Fibroblast of skin of left biceps (primary cell): ENCODE measurements at places on chromosomes 7 and 10.

- DNase-seq, result no peak
Measured at GRCh38 chr7:16975712-16976111, 93.9 kb upstream of the AGR3 start.

DNA sequence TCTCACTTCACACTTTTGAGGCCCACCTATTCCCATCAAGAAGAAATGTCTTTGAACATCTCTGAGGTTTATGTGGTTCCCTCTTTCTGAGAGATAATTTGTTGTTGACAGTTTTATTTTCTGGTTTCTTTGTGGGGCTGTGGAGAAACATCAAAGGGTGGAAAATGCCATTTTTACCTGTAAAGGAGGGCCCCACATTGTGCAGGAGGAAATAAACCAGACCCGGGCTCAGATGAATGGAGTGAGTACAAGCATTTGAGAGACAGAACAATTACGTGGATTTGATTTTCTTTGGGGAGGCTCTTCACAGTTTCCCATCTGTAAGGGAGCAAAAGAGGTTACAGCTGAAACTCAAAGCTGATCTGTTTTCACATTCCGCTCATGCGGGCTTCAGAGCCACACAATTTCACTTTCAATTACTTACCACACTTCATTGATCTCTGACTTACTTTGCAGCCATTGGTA lies 29.8 kb downstream of the ITPRIP start:
- DNase-seq, result no peak

GRCh38 chr7:107064255-107064654 lies 19.8 kb downstream of the PRKAR2B start:
- DNase-seq, result no peak

GRCh38 chr7:29197916-29198315 lies 3.3 kb downstream of the CHN2 start:
- no peak for DNase-seq

- DNase-seq, result no peak
Measured at GRCh38 chr7:28922624-28923331, 35.4 kb downstream of the TRIL start.

DNA sequence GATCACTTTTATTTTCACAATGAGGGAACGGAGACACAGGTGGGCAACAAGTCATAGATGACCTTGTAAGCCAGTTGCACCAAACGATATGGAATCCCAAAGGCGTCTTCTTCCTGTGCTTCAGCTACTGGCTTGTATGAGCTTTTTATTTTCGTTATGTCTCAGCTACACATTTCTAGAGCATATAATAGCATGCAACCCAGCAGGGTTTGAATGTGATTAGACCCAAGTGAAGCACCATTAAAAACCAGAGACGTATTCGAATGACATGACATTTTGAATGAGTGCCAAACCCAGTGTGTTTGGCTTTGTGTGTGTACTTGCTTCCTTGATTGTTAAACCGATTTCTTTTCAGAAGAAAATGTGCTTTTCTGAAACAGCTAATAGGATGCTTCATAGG lies 963.2 kb upstream of the CELF2 start:
- no peak for DNase-seq

- DNase-seq, result no peak
Measured at GRCh38 chr10:11395581-11396310, 215.7 kb downstream of the USP6NL start.

GRCh38 chr10:130018265-130018664 lies 54.2 kb upstream of the EBF3 start:
- no peak for DNase-seq

DNA sequence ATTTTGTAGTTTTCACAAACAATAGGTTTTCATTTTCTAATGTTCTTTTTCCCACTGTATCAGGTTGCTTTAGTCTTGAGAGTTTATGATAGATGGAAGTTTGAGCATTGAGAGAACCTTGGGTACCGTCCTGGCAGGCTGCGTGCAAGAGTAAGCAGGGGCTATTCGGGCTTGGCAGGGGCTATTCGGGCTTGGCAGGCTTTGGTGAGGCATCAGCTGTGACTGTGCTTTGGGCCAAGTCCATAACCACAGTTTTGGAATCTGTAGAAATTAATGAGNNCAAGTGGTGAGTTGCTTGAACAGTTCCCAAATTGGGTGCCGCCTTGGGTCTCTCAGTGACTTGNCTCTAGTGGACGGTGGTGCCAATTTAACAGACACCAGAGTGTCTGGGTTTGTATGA lies 424.6 kb downstream of the PAXIP1 start:
- no peak for DNase-seq

- DNase-seq, result peak; percentile 42
Measured at GRCh38 chr7:95095966-95096540, 188.7 kb downstream of the PPP1R9A start.

GRCh38 chr7:22194658-22195273 lies 162.2 kb downstream of the RAPGEF5 start:
- DNase-seq, result no peak

DNA sequence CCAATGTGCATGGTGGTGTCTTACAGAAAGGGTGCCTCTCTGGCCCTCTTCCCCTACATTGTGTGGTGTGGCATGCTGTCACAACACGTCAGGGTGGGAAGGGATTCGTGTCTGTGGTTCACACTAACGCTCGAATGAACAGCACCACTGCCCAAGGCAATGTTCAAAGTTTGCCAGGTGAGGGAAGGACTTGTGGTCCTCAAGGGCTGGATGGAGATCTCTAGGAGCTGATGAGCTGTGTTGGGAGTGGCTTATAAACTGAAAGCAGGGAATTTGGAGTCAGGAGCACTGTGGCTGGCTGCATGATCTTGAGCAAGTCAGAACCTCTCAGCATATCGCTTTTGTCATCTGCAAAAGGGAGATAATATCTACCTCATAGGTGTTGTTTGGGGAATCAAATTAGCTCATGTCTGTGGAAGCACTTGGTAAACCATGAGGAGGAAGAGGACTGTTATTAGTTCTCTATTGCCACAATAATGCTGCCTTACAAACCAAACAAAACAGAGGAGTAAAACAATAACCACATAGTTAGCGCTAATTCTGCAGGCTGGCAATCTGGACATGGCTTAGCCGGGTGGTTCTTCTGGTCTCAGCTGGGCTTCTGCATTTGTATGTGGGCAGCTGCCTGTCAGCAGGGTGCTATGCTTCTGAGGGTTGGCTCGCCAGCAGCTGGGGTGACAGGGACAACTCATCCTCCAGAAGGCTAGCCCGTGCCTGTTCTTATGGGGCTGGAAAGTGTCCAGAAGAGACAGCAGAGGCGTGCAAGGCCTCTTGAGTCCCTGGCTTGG lies 22.9 kb upstream of the C10orf105 start:
- DNase-seq, result no peak

DNA sequence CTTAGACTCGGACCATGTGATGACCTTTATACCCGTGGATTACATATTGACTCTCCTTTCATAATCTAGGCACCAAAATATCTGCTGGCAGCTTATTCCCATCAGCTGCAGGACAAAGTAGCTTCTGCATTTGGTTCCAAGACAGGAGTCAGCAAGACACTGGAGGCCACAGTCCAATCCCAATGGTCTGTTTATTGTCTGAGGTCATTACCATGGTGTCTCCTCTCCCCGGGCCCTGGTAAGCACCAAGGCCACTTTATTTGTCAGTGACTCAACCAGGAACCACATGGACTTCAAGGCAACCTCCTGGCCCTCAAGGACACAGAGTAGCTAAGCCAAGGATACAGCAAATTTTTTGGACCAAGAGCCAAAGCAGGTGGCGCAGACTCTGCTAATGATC lies 36.1 kb downstream of the KCNMA1 start:
- no peak for DNase-seq

GRCh38 chr10:71964098-71964742 lies at the start of gene CHST3:
Gene CHST3, plus strand, starts transcription at chr10:71964395. Its CDS starts 41,448 bp downstream, at chr10:72005843.
- no peak for DNase-seq

DNA sequence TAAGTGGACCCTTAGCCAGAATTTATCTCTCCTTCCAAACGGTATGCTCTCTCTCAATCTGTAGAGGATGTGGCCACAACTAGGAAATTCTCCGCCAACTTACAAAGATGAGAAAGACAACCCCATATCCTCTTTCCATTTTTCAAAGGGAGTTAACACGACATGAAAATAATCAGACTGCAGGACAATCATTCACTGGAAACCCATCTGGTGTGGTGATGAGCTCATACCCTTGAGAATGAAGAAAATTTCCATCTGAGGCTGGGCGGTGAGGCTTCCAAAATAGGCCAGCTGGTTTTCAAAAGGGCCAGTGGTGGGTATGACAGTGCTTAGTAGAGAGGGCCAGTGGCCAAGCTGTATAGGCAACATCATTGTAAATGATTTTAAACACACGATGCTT lies 369.6 kb downstream of the FRMD4A start:
- peak; percentile 92 for DNase-seq

GRCh38 chr7:102891693-102892261 lies 21.0 kb upstream of the LRRC17 start:
- peak; percentile 55 for DNase-seq

DNA sequence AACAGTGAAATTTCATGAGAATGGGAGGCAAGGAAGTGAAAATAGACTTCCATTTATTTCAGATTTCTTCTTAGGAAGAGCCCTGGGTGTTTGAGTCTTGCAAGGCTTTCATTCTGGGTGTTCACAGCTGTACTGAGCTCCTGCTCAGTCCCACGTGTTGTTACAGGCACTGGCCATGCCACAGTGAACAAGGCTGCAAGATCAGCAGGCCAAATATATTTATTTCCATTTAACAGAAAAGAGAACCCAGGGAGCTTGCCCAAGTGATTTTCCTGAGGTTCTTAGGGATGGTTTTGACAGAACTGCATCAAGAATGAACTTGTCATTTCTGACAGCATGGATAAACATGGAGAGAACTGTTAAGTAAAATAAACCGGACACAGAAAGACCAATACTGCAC lies 54.5 kb upstream of the CD36 start:
- no peak for DNase-seq

GRCh38 chr7:116224492-116225098 lies 14.3 kb downstream of the TES start:
- no peak for DNase-seq

- DNase-seq, result no peak
Measured at GRCh38 chr7:73879977-73880681, 19.2 kb downstream of the TMEM270 start.

DNA sequence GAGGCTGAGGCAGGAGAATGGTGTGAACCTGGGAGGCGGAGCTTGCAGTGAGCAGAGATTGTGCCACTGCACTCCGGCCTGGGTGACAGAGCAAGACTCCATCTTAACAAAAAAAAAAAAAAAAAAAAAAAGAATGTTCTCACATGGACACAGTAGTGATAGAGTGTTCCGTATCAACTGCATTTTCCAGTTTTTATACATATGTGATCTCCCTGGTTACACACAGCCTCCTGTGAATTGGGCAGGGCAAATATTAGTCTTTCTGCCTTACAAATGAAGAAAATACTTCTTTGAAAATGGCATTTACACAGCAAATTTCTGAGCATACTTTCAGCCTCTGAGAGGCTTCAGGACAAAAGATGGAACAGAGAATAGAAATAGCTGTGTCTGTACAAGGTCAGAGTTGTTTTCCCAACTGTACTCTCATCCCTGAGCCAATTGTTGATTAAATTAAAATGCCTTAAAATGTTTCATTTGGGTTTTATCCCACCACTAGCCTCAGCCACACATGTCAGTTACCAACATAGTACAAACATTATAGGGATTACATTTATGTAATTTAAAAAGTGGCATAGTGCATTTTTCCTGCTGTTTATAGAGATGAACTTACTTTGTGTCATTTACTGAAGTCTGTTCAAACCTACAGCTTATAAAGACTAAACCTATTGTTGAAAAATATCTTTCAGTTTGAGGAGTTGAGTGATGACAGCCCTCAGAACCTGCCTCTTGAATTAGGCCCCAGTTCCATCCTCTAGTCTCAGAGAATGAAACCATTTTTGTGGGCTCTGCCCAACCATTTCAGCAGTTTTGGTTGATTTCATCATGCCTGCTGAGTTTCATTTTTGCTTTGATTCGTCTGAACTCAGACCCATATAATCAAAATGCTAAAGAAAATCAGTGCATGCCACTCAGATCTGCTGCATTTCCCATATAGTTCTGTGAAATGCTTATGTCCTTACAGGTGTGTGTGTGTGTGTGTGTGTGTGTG lies 609.4 kb upstream of the C7orf33 start:
- no peak for DNase-seq

DNA sequence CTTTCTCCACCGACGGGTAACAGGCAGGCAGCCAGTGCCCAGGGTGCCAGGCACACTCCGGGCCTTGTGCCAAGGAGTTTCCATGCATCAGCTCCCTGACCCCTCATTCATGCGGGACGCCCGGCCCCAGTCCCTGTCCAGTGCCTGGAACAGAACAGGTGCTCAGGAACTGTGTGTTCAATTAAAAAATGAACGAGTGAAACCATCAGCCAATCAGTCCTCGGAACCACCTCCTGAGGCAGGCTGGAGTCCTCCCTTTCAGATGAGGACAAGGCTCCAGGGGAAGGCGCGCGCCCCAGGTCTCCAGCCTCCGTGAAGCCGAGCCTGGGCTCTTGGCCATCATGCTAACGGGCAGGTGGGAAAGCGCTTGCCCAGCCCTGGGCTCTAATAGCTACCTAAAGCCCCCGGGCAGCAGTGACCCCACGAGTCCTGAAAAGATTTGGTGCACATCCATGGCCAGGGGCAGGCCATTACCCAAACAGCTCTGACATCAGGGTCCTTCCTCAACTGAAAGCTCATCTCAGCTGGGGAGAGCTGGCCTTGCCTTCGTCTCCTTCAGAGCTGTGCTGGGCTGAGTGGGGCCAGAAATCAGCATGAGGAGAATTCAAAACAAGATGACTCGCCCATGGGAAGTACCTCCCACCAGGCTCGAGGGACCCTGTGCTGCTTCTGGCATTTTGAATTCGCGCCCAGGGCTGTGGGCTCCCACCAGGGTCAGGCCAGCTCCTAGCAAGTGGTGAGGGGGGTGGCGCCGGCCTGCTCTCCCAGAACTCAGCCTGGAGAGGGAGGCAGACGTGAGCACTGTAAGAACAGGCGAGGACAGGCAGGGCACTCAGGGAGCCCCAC lies 200.5 kb downstream of the MAD1L1 start:
- DNase-seq, result no peak

- DNase-seq, result peak; percentile 33
Measured at GRCh38 chr7:129218514-129219062, 6.2 kb upstream of the AHCYL2 start.

DNA sequence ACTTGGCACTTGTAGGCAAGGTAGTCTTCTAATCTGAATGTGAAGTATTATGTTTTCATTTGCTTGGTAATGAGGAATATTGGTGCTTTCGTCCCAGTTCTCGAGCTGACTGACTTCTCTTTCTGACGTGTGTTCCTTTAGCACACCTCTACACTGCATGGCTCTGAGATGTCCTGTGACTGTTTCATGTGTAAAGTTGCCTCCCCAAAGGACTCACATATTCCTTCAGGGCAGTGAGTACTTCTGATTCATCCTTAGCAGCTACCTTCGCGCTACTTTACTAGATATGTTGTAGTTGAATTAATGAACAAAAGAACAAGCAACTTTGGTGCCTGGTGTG lies 113.7 kb downstream of the EGFR start:
- no peak for DNase-seq

DNA sequence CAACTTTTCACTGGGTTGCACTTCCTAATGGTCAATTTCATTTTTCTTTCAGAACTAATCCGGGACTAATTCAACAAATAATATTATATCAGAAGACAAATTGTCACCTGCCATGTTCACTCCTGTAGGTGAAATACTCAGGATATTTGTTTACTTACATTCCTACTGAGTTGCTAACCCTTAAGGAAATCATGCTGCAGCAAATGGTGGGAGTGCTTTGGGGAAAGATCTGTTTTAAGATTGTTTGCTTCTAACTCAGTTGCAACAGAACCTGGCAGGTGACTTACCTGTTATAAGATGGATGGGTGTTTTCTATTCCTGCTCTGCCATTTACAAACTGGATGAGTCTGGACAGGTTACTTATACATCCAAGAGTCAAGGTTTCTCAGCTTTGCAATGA lies 81.8 kb downstream of the ZNF248 start:
- DNase-seq, result no peak

- DNase-seq, result no peak
Measured at GRCh38 chr7:149615690-149616270, 118.2 kb upstream of the ZNF746 start.

- DNase-seq, result no peak
Measured at GRCh38 chr10:92550924-92551323, 23.0 kb downstream of the IDE start.
